ENCODE measurements at places on chromosomes 12 and 14.

DNA sequence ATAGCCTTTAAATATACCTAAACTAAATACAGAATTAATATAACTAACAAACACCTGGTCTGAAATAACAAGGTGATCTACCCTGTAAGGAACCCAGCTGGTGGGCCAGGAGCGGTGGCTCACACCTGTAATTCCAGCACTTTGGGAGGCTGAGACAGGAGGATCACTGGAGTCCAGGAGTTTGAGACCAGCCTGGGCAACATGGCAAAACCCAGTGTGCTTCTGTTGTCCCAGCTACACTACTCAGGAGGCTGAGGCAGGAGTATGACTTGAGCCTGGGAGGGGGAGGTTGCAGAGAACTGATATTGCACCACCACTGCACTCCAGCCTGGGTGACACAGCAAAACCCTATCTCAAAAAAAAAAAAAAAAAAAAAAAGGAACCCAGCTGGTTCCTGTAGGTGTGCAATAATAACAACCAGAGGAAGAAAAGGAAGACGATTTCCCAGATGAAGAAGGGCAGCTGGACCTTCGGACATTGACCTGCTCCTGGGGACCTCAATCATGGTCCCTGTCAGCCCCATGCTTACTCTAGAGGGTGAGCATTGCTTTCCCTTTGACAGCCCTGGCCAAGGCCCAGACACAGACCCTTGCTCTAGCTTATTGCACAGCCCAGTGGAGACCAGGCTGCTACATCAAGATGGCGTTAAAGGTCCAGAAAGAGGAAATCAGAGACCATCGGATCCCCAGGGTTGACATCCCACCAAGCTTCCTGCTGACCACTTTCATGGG is 5.4 kb downstream of the FOS start:
- DNase-seq = no peak

DNA sequence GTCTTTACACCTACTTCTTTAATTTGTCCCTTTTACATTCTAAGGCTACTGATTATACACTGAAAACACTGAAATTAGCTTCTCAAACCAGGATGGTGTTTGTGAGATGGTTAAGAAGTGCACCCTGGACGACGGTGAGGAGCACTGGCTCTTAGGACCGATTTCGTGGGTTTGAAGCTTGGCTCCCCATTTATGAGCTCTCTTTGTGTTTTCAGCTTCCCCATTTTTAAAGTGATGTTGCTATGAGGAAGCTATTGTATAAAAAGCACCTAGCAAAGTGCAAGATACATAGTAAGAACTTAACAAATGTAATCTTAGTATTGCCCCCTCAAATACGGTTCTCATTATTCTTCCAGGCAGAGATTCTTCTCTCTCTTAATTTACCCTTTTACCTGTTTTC is 4.7 kb downstream of the NFYB start:
- no peak for DNase-seq

- no peak for DNase-seq
Observed at GRCh38 chr14:33352821-33353220, 414.1 kb downstream of the NPAS3 start.

DNA sequence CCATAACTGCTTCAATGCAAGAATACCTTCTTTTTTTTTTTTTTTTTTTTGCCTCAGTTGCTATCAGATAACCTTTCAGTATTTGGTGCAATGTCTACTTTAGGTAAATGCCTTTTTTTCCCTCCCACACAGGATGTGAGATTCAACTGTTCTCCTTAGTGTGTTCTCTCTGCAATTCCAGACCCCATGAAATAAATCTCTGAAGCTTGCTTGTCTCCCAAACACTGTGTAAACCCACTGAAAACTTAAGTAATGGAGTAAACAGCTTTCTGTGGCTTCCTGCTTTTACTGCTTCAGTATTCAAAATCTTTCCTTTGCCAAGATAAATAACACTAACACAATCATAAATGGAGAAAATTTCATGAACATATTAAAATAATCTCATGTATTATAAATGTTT is 55.8 kb upstream of the CLEC14A start:
- no peak for DNase-seq

DNA sequence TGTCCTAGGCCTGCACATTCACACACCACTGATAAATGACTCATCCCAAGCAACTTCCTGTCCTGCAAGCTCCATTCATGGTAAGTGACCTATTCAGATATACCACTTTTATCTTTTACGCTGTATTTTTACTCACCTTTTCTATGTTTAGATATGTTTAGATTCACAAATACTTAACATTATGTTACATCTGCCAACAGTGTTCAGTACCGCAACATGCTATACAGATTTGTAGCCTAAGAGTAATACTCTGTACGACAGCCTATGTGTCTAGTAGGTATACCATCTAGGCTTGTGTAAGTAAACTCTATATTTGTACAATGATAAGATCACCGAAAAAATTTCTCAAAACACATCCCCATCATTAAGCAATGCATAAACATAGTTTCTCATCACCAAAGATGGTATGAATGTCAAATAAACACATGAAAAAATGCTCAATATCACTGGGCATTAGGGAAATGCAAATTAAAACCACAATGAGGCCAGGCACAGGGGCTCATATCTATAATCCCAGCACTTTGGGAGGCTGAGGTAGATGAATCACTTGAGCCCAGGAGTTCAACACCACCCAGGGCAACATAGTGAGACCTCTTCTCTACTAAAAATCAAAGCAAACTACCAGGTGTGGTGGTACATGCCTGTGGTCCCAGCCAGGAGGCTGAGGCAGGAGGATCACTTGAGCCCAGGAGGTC is 20.7 kb downstream of the ATXN2 start:
- no peak for DNase-seq

GRCh38 chr12:48002414-48002730 is 1.9 kb downstream of the COL2A1 start:
- DNase-seq = no peak

GRCh38 chr14:99427632-99428300 is 52.9 kb downstream of the SETD3 start:
- no peak for DNase-seq

- DNase-seq = no peak
Observed at GRCh38 chr14:50109342-50109741, 7.0 kb downstream of the VCPKMT start.

GRCh38 chr12:34526946-34527345 is 504.6 kb downstream of the ALG10 start:
- DNase-seq = no peak

DNA sequence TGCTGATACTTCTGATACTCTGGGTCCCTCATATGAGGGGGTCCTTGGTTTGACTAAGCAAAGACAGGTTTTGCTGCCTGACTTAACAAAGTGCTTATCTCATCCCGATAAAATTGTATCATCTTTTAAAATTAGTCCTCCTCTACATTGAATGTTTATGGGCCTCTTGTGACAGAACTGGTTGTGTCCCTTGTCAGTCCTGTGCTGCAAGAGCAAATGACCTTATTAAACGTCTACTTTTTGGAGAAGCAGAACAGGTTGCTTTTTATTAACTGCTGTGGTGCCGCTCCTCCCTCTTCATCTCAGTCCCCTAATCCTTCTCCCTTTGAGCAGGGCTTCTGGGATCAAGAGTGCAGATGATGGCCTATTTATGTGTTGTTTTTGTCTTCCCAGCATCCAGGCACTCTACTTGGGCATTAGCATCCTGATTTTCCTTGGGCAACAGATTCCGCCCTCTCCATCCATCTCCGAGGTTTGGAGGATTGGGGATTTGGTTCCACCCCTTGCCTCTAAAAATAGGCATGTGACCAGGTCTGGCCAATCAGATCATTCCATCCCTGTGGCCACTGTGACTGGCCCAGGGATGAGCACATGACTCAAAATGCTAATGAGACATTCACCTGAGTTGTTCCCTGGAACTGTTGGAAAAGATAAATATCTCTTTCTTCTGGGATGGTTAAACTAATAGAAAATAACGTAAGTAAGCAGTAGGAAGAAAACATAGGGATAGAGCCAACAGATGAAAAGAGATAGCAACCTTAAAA is 2.9 kb upstream of the DENR start:
- DNase-seq = no peak

- no peak for DNase-seq
Observed at GRCh38 chr14:63224196-63224595, 20.0 kb downstream of the RHOJ start.

DNA sequence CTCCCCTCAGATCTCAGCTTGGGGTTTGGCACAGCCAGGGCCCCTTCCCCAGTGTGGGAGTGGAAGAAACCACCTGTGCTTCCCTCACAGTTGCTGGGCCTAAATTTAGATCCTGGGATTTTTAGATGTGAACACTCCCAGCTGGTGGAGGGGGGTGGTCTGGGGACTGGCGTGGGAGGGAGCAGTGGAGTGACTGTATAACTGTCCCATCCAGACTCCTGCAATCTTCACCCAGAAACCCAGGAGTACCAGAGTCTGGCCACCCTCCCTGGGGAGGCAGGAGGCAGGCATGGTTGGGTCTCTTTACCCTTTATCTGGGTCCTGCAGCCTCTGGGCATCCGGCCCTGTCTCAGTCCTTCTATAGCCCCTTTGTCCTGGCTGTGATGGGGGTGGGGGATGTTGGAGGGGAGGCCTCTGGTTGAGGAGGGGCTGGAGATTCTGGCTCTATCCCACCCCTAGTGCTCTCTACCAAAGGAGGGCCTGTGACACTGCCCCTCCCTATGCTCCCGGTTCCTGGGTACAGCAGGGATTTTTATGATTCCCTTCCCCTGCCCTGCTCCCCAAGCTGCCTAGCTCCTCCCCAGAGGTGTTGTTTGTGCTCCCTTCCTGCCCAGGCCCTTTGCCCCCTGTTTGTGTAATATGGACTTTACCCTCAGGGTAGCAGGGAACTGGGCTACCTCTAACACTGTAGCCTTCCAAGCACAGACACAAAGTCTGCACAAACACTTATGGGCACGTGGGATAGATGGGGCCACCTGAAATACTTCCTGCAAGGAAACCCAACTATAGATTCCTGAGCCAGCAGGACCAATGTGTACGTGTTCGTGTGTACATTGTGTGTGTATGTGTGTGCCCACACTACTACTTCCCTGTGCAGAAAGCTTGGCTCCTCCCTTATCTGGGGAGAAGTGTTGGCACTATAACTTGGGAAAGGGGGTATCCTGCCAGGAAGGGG is 1.7 kb downstream of the ERBB3 start:
- peak; percentile 78 for DNase-seq

GRCh38 chr14:45089813-45090212 is 5.9 kb downstream of the PRPF39 start:
- DNase-seq = no peak

DNA sequence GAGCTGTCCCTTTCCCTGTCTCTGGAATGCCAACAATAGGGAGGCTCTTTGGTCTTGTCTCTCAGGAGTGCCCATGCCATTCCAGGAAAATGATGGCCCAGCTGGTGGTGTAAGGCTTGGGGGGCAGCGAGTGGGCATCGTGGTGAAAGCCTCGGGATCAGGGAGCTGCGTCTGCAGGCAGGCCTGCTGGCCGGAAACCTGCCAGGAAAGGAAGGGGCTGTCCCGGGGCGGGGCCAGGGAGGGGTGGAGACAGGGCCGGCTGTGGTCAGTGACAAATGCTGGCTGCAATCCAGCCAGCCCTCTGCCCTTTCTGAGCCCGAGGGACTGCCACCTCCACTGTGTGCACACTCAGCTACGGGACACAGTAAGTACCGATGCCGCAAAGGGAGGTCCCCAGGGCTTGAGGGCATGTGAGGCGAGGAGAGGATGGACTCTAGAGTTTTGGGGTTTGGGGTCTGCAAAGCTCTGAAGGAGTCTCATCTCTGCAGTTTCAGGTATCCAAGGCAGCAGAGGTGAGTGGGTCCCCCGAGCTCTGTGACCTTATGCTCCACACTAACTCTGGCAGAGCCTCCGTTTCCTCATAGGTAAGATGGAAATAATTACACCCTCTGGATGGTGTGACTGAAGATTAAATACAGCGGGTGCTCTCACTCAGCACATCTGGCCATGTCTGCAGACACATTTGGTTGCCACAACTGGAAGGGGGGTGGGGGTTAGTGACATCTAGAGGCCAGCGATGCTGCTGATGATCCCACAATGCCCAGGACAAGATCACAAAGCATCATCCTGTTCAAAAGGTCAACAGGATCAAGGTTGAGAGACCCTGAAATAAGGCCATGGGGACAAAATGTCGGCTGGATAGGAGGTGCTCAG is at the start of gene SERPINA5:
Gene SERPINA5, plus strand, starts transcription at position 300 of the 873 bp plus-strand sequence. CDS start 5,937 bp downstream, outside the sequence.
- DNase-seq = no peak

GRCh38 chr14:106613256-106613655 is 1086.9 kb downstream of the TMEM121 start:
- no peak for DNase-seq

- DNase-seq = peak; percentile 57
Observed at GRCh38 chr12:125329239-125330102, 264.2 kb downstream of the AACS start.

DNA sequence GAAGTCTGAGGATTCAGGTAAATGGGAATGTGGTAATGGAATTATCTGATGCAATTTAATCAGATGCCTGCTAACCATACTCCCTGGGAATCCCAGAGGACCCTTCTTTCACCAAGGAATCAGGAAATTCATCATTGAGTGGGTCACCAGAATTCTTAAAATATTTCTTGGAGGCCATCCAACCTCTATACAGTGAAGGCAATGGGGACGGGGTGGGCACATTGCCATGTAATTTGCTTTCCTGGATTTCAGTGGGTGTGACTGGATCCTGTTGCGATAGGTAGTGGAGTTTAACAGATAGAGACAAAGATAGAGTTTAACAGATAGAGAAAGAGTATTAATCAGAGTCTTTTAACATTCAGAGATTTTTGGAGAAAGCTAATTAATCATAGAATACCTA is 394.4 kb downstream of the DAD1 start:
- DNase-seq = no peak

DNA sequence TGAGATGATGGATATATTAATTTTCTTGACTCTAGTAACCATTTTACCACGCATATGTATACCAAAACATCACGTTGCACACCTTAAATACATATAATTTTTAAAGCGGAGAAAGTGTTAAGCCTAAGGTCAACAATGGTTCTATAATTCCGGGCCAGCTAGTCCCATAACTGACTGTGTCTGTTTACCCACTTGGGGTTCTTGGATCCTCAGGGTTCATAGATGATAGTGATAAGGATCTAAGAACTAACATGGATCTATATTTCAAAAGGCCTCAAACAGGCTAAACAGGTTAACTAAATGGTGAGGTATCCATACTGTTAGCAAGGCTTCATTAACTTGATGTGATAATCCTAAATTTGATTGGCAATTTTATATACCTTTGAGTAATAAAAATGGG is 9.8 kb downstream of the SLC38A1 start:
- no peak for DNase-seq

GRCh38 chr12:105968025-105968424 is 170.7 kb downstream of the NUAK1 start:
- no peak for DNase-seq

DNA sequence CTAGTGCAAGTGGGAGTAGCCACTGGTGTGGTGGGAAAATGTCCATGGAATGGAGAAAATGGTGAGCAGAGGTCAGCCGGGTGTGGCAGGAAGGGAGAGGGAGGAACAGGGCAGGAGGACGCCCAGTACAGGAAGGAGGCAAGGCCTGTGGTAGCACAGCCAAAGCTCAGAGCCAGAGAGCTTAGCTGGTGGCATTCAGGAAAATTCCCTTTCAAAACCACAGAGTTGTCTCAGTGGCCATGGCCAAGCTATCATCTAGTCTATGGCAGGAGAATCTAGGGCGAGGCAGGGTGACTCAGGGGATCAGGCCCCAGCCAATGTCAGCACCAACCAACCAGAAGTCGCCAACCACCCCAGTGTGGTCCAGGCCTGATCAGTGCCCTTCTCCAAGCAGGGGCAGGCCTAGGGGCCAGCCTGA is 67.7 kb upstream of the DDX11 start:
- DNase-seq = no peak

- no peak for DNase-seq
Observed at GRCh38 chr14:50018201-50018932, 98.0 kb downstream of the VCPKMT start.

Measured in dorsolateral prefrontal cortex (tissue), 122 donors.